ENCODE measurements at places on chromosomes 3 and 15.
A peak's percentile ranks its signal among the peaks of the same experiment; 100 is the strongest.

DNA sequence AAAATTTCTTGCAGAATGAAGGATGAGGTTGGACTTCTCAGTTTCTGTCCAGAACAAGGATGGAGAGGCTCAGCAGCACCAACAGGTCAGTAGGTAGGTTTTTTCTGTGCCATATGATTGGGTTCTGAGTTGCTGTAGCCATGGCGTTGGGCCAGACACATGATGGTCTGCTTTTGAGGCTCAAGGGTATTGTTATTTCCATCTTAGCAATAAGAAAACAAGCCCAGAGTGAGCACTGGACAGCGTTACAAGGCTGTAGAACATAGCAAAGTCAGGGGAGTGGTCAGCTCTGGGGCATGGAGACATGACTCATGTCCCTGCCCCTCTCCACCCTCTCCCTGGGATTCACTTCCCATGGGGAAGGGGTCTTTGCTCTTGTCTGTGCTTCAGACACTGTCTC is 137.6 kb upstream of the TOPAZ1 start:
- DNase-seq: no peak

DNA sequence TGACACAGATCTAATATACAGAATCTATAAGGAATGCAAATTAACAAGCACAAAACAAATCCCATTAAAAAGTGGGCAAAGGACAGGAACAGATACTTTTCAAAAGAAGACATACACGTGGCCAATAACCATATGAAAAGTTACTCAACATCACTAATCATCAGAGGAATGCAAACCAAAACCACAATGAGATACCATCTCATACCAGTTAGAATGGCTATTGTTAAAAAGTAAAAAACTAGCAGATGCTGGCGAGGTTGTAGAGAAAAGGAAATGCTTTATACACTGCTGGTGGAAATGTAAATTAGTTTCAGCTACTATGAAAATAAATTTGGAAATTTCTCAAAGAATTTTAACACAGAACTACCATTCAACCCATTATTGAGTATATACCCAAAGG is 50.7 kb downstream of the ADAMTS17 start:
- no peak for DNase-seq

GRCh38 chr15:72796515-72797337 is 13.2 kb upstream of the ADPGK start:
- DNase-seq: no peak

DNA sequence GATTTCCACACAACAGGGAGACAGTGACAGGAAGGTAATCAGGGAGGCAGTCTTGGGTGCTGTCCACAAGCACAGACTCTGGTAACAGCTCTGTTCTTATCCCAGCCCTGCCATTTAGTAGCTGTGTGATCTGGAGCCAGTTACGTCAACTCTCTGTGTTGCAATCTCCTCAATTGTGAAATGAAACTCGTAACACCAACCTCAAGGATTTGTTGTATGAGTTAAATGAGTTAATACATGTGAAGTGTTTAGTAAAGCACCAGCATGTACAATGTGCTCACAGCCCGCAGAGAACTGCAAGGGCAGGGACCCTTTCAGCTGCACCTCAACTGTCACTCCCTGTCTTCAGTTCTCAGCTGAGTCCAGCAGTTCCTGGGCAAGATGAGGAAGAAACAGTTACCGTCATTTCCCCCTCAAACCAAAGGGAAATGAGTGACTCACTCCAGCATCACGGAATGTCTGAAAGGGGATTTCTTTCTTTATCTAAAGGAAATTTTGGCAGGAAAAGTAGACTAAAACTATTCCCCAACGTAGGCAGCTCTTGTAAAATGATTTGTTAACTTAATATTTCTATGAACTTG is 39.9 kb upstream of the MB21D2 start:
- DNase-seq: no peak

- no peak for DNase-seq
Observed at GRCh38 chr3:150733373-150733935, 29.5 kb downstream of the SIAH2 start.

DNA sequence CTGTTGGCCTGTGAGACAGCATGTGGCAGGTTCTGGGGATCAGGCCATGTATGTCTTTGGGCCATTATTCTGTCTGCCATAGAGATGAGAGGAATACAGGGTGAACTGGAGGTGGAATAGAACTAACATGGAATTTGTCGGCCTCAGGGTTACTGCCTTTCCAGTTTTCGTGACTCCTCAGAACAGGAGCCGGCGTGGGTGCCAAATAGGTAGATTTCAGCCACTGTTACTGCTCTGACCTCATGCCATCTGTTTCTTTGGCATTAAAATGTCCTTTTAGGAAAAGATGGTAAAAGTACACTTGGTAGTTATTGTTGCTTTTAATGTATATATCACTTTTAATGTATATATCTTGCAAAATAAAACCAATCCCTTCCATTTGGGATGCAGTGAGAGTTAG is 65.6 kb downstream of the SLTM start:
- no peak for DNase-seq

GRCh38 chr3:15331606-15332404 is 581 bp downstream of the SH3BP5 start:
- peak; percentile 15 for DNase-seq

DNA sequence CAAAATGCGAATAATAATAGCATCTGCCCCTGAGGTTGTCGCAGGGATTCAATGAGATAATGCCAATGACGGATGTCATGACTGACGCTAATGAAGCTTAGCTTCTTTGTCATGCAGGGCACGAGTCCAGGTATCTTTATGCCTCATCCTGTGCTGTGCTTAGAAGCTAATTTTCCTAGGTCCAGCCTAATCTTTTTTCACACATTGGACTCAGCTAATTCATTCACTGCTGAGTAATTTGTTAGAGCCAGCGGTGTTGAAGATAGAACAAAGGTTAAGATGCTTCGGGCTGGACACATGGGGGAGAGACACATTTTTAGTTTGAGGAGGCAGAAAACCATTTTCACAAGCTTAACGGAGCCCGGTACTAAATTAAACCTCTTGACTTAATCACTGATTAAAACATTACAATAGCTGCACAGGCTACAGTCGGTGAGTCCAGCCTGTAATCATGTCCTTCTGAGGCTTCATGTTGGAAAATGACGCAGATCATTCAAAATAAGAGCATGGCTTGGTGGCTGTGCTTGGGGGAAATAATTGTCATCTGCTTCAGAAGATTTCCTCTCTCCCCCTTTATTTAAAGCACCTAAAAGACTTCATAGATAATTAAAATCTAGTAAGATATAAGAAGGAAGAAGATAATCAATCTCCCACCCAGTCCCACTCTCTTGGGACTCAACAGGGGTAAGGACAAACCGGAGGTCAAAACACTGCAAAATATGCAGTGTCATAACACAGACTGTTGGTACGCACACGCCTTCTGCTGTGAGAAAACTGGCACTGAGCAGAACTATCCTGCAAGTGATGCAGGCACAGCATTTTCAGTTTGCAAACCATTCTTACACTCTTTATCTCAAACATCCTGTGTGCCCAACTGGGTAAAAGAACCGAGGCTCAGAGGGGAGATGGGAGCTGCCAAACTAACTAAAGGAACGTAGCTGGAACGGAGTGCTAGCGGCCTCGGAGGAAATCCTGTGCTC is 3.3 kb upstream of the CCDC174 start:
- DNase-seq: no peak

GRCh38 chr15:43516185-43516584 is 1.2 kb upstream of the MAP1A start:
- DNase-seq: no peak

DNA sequence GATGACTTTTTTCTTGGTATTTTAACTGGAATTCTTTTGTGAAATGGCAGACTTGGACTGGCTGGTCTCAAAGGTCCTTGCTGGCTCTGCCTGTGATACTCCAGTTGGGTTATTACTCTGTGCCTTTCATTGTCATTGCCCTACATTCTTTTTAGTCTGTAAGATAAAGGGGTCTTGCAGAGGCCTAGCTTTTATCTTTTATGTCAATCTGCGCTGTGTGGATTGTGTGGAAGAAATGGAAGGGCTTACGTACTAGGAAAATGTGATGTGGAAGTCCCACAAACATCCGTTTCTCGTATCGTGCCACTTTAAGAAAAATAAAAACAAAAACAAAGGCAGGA is 8.7 kb upstream of the TMEM212 start:
- no peak for DNase-seq

DNA sequence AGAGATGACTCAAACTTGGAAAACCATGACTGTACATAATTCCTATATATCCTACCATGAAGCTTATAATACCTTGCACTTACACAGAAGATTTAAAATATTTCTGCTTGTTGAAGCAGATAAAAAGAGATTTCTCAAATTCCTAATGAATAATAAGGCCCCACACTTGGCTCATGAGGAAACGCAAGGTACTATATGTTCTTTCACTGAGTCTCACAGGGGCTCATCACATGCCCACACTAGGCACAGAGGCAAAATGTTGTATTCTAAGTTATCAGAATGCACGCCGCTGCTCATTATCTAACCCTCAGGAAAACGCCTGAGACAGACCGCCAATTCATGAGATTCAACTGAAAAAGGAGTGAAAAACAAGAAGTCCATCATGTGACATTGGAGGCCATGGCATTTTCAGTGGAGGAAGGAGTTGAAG is 5.6 kb downstream of the MYO1E start:
- no peak for DNase-seq

- peak; percentile 4 for DNase-seq
Observed at GRCh38 chr3:185253645-185254410, at the start of gene EHHADH. Gene EHHADH, minus strand, starts transcription at chr3:185254049. Its CDS starts 27 bp downstream, at chr3:185254022.

DNA sequence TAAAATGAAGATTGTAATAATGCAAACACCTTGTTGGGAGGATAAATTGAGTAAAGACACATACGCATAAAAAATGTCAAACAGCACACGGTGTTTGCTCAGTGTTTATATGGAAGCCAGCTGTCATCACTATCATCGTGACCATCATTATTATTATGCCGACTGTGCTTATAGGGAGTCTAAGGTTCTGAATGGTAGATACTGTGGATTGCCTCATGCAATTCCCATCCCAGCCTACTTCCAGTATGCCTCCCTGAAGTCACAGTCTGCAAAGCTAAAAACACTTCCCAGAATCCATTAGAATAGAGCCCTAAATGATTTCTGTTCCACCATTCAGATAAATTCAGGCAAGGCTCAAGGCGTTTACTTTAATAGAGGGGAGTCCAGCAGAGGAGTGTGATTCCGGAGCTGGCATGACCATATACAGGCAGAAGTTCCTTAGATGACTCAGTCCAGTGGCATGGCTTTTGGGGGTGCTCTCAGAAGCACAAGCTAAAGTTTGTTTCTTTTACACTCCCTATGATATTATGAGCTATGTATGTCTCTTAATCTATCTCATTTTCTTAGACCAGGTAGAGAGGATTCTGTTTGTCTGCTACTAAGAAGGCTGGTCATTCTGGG is 148.7 kb downstream of the MEX3B start:
- no peak for DNase-seq

DNA sequence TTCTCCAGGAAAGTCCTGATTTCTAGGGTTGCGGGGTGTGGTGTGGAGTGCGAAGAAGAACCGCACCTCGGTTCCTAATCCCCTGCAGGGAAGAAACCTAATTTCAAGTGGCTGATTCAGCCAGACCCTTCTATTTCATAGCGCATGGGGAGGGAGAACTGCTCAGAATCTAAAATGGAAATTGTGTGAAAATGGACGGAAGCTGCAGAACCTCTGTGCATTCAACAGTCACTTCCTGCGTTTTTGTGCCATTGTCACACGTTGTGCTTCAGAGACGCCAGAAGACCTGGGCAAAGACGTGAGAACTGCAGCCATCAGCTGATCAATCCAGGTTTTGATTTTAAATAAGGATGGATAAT is 1.2 kb downstream of the SIDT1 start:
- no peak for DNase-seq

DNA sequence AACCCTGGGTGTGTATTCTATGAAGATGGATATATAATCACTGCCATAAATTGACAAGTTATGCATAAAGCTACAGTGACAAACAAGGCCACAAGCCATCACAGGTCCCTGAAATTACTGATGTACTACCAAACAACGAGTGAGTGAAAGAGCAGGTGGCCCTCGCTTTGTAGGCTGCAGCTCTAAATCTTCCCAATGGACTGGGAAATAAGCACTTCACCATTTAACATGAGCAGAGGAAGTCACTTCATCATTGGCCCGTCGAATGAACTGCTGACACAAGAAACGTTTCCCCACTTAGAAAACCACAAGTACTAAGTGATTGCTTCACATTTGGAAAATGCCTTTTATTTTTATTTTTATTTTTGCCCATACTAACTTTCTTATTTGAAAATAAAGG is 218.0 kb downstream of the ZNF385D start:
- DNase-seq: no peak

GRCh38 chr3:16468336-16469098 is 45.0 kb downstream of the RFTN1 start:
- DNase-seq: no peak

DNA sequence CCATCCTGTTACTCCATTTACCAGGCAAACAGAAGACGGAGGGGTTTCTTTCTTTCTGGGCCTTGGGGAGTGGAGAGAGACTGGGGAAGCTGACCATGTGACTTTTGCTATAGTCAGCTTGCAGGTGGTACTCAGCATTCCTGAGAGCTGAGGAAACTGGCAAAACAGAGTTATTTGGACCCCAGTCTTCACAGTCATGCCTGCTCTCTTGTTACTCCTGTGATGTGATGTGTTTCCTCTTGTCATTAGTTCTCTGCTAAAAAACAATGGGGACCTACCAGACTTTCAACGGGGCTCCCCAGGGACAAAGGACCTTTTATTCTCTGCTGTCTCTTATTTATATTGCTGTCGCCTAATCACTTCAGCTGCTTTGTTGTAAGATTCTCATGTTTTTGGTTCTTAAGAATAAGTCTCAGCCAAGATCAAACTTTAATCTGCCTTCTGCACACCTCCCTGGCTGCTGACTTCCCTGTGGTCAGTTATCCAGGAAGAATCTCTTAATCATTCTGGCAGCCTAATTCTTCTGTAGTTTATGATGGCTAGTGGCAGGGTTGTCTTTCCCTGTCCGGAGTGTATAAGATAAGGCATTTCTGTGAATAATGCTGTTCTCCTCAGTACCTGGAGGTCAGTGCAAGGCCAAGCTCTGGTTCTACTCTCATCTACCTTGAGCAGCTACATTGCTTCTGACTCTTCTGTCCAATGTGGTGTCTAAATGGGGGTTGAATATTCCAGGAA is 8.8 kb downstream of the STARD9 start:
- no peak for DNase-seq

- DNase-seq: no peak
Observed at GRCh38 chr15:62512904-62513303, 347.8 kb upstream of the C2CD4B start.

DNA sequence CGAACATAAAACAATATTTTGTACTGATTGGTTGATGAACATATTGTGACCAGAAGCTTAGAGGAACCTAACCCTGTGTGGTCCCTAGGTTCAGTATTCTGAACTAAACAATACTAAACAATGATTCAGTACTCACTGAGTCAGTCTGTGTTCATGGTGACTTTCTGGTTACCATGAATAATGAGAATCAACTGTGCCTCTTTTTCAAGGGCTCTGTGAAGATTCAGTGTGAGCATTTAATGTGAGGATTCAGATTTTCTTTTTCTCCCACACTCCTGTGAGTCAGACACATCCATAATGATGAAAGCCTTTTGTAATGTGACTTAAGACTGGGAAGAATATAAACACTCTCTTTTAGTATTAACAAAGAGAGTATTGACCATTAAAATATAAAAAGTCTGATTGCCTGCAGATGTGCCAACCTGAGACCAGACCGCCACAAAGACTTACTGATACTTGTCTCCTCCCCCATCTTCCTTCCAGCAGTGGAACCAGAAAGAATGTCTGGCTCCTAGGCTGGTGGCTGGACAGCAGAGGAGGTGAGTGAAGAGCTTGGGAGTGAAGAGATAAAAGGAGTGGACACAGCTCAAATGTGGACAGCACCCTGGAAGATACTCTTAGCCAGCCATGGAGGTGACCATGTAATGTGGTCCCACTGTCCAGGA is 17.6 kb upstream of the ACTL6A start:
- no peak for DNase-seq

GRCh38 chr15:101491734-101492640 is 2.5 kb upstream of the PCSK6 start:
- no peak for DNase-seq
